ENCODE measurements at places on chromosomes 7 and 10.
A peak's percentile ranks its signal among the peaks of the same experiment; 100 is the strongest.

GRCh38 chr7:25187932-25188331 is 40.4 kb downstream of the NPVF start:
- peak; percentile 55 for DNase-seq

- DNase-seq, result peak; percentile 90
These were observed 65.2 kb downstream of the COL13A1 start for GRCh38 chr10:69866688-69867461.

GRCh38 chr10:101354328-101355071 is 535 bp downstream of the BTRC start:
- peak; percentile 87 for DNase-seq

GRCh38 chr10:51860257-51860656 is 160.9 kb upstream of the CSTF2T start:
- no peak for DNase-seq

DNA sequence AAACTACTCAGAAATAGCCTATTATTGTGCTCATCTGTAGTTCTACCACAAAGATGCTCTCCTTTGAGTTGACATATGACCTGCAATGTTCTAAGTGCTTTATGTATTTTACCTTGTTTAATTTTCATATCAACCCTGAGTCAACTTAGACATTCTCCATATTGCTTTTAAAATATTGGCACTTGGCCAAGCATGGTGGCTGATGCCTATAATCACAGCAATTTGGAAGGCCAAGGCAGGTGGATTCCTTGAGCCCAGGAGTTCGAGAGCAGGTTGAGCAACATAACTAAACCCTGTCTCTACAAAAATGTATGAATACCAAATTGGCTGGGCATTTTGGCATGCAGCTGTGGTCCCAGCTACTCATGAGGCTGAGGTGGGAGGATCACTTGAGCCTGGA is 50.6 kb downstream of the PRKG1 start:
- DNase-seq, result no peak

GRCh38 chr10:103473261-103473671 is 5.8 kb downstream of the CALHM3 start:
- DNase-seq, result no peak

GRCh38 chr7:145152589-145152988 is 316.7 kb upstream of the TPK1 start:
- peak; percentile 22 for DNase-seq

DNA sequence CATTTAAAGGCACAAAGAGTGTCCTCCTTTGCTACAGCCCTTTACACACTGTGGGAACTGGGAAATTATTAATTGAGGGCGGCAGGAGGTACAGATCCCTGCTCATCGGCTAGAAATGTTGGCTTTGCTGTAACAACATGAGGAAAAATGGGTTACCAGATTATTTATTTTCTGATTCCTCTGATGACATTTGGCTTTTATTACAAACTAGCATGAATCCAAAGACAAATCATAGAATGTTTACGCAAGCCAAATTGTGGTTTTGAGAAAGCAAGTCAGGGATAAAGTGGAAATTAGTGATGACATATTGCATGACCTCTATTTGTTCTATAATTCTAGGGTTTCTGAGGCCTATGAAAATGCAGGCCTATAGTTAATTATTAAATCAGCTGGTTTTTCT is 126.1 kb upstream of the TMEM196 start:
- DNase-seq, result no peak

DNA sequence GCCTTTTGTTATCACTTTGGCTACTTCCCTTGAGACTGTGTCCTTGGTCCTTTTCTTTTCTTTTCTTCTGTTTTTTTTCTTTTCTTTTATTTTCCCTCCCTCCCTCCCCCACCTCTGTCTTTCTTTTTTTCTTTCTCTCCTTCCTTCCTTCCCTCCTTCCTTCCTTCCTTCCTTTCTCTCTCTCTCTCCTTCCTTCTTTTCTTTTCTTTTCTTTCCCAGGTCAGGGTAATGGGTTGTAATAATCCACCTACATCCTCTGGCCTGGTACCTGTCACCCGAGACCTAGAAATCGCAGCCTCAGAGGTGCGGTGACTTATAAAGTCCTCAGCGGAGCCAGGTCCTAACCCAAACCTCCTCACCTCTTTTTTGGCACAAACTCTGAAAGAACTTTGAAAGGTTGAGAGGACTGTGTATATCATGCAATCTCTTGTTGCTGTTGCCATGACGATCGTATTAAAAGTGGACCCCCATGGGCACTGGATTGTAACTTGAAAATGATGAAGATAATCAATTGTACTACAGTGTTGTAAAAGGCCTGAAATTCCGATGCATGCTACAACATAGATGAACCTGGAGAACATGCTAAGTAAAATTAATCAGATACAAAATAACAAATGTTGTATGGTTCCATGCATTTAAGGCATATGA is 140.7 kb upstream of the AGK start:
- DNase-seq, result no peak

GRCh38 chr7:96636979-96637378 is 72.7 kb downstream of the SEM1 start:
- no peak for DNase-seq

GRCh38 chr10:71014021-71014805 is 125.8 kb upstream of the PCBD1 start:
- no peak for DNase-seq

GRCh38 chr10:53135213-53135896 is 362.8 kb upstream of the MBL2 start:
- DNase-seq, result no peak

- peak; percentile 23 for DNase-seq
These were observed 1246.6 kb upstream of the LRRN3 start for GRCh38 chr7:109844362-109844761.

GRCh38 chr7:92914645-92915044 is 78.3 kb upstream of the CDK6 start:
- DNase-seq, result no peak

All from mesendoderm (in vitro differentiated cells).